ENCODE measurements at places on chromosomes 11 and 22. TPM values are rescaled to one million over a fixed set of nuclear protein-coding genes. Genes with fewer than 3 reads are reported as not detected.

Gene SOX10
- 242 TPM for total RNA-seq

Gene SULT4A1
- total RNA-seq: not detected

Gene CCT8L2
- total RNA-seq: not detected

Gene OR8A1
- not detected for total RNA-seq

Gene MUC5AC
- total RNA-seq: not detected

Gene ACRV1
- not detected for total RNA-seq

Gene PRG3
- not detected for total RNA-seq

Gene GGTLC2
- total RNA-seq: not detected

Gene CCDC88B
- 2.7 TPM for total RNA-seq

Gene CCDC73
- under 0.01 TPM for total RNA-seq

Gene TSSK2
- total RNA-seq: not detected

Gene HMOX1
- 22.7 TPM for total RNA-seq

Gene LMO2
- total RNA-seq: 0.15 TPM

Gene C11orf86
- total RNA-seq: not detected

Gene FAM181B
- 0.73 TPM for total RNA-seq

Gene TMPRSS6
- not detected for total RNA-seq

Gene DGCR6
- 1.2 TPM for total RNA-seq

Gene SLC22A12
- total RNA-seq: not detected

Gene CHRNA10
- total RNA-seq: 0.62 TPM

Gene CD3E
- total RNA-seq: not detected

Gene DNAJB13
- total RNA-seq: not detected

Gene GSTT2B
- total RNA-seq: 2.6 TPM

Gene GGT5
- total RNA-seq: 1.1 TPM

Gene PRCP
- 33.6 TPM for total RNA-seq

Gene PRAME
- total RNA-seq: 0.34 TPM

Gene DEFB131B
- not detected for total RNA-seq

Gene DEUP1
- not detected for total RNA-seq

Gene CTSF
- total RNA-seq: 31.8 TPM

Gene OR2AT4
- total RNA-seq: 0.73 TPM

Gene BACE1
- 16.5 TPM for total RNA-seq

Gene C11orf21
- total RNA-seq: not detected

Gene PISD
- 31.3 TPM for total RNA-seq

Gene PANX2
- total RNA-seq: 1.1 TPM

Gene PDGFD
- total RNA-seq: 7.1 TPM

Gene SCGB1C1
- total RNA-seq: not detected
